ENCODE measurements at places on chromosomes 6 and 20.

GRCh38 chr6:122268394-122268793, 131.1 kb upstream of the HSF2 start:
- no peak for DNase-seq

- DNase-seq = no peak
Measured at GRCh38 chr6:18493382-18493891, 106.3 kb downstream of the RNF144B start.

- DNase-seq = no peak
Measured at GRCh38 chr6:145547594-145548335, 187.6 kb downstream of the EPM2A start.

GRCh38 chr20:25586877-25587276, 1.5 kb upstream of the NINL start:
- no peak for DNase-seq

- DNase-seq = no peak
Measured at GRCh38 chr6:79764747-79765146, 133.6 kb downstream of the SH3BGRL2 start.

GRCh38 chr20:58149437-58150091, 78.9 kb downstream of the ANKRD60 start:
- DNase-seq = no peak

- DNase-seq = no peak
Measured at GRCh38 chr6:46505693-46506512, 14.7 kb upstream of the RCAN2 start.

- DNase-seq = no peak
Measured at GRCh38 chr6:154206996-154207395, 149.6 kb downstream of the IPCEF1 start.

- no peak for DNase-seq
Measured at GRCh38 chr6:25753079-25753478, 1.5 kb upstream of the SLC17A4 start.

- DNase-seq = no peak
Measured at GRCh38 chr6:149216459-149216858, 101.1 kb upstream of the TAB2 start.

DNA sequence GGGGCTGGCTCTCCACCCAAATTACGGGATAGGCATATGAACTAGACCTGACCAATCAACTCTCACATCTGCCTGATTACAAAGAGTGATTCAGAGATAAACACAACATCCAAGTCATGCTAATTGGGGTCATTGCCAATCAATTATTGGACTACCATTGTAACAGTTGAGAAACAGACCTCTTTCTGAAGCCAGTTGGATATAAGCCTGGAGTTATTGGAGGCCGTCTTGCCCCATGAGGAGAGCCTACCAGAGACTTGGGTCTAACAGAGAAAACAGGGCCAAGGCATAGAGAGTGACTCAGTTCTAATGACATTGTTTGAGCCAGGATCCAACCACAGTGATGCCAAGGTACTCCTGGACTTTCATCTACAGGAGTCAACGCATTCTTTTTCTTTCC, 39.4 kb upstream of the HIVEP2 start:
- DNase-seq = no peak

GRCh38 chr6:69865126-69865525, 1.2 kb upstream of the COL19A1 start:
- no peak for DNase-seq

DNA sequence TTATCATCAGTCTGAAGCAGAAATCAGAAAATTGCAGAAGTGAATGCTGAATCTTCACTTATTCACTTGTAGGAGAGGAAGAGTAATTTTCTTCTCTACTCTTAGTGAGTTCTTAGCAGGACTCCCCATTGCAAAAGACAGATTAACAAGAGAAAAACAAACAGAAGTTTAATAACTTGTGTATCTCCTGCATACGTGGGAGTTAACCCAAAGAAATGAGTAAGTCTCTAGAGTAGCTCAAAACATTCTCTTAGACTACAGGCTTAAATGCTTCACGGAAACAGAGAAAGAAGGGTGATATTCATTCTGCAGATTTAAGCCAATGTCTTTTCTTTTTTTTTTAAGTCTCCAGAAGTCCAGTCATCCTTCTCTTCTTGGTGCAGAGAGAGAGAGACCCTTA, 97.9 kb upstream of the TMEM181 start:
- no peak for DNase-seq

- no peak for DNase-seq
Measured at GRCh38 chr6:130699742-130700141, 127.5 kb upstream of the SMLR1 start.

DNA sequence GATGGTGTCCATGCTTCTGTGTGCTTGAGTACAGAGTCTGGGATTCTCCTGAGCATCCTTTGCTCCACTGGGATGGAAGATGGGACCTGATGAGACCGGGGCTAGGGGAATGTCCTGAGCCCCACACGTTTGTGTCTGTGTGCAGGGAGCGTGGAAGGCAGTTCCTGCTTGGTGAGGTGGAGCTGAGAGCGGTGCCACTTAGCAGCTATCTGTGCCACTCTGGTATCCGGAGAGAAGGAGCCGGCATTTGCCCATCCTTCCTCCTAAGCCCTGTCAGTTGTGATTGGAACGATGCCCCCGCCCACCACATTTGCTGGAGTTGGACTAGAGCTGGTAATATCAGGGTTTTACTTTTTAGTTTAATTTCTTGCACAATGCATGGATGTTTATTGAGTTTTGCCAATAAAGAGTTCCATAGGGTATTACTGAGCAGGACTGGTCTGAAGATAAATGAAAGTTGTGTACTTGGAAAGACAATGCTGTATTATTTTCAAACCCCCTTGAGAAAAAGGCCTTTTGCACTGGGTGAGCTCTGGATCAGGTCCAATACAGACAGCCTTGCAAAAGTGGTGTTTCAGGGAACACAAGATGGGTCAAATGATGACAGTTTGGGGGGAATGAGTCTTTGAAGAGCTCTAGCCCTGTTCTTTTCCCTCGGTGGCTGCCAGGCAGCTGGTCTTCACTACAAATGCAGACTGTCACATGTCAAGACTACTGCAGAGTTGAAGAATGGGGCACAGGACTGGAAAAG, 130.8 kb downstream of the SYCP2 start:
- no peak for DNase-seq

DNA sequence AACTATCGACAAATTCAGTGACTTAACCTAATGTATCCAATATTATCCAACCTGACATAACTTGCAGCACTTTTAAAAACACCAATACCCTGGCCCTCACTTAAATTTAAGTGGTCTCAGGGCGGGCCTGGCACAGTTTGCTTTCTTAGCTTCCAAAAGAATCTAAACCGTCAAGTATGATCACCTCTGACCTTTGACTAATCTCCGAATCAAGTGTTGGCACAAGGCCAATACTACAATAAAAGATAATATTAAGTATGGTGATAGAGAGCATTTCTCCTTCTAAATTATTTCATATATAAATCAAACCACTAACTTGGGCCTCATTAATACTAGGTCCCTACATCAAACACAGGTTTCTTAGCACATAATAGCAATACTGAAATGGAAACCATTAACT, 153.0 kb downstream of the PTPRK start:
- no peak for DNase-seq

GRCh38 chr20:61989741-61990140, 75.9 kb downstream of the TAF4 start:
- DNase-seq = no peak

- DNase-seq = no peak
Measured at GRCh38 chr6:12595161-12595811, 121.3 kb upstream of the PHACTR1 start.

DNA sequence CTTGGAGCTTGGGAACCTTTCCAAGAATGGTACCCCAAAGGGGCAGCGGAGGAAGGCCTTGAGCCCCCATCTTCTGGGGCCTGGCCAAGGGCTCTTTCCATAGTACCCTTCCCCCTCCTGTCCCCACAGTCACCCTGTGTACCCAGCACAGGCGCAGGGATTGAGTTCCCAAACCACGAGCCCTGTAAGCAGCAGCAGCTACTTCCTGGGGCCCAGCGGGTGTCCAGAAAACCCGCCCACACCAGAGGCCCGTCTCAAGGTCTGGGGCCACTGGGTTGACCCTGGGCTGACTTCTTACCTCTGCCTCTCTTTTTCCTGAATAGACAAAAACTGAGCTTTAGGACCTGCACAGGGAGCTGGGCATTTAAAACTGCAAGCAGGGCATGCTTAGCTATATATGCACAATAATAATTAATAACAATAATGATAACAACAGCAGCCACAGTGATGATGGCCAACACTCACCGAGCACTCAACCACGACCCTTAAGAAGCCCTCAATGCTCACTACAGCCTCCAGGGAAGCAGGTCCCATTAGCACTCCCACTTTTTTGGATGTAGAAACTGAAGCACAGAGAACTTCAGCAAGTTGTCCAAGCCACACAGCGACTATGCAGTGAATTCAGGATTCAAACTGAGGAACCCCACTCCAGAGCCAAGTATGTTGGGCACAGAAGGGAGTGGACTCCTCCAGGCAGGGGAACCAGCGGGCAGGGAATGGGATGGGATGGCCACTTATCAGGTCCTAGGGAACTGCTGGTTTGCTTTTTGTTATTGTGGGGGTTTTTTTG, 14.5 kb downstream of the NOL4L start:
- DNase-seq = no peak

GRCh38 chr6:166935353-166935752, 21.0 kb downstream of the RNASET2 start:
- DNase-seq = no peak

DNA sequence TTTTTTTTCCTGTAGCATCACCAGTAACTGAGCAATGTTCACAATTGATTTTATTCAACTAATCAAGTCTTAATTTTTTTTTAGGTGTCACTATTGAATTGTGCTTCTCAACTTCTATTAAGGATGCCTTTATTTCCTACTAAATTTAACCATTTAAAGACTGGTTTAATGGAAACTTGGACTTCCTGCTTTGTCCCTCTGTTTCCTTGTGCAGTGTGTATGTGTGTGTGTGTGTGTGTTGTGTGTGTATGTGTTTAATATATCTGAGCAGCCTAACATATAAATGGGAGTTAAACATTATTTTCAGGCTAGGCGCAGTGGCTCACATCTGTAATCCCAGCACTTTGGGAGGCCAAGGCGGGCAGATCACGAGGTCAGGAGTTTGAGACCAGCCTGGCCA, 1.8 kb downstream of the SERPINB6 start:
- no peak for DNase-seq

GRCh38 chr20:36313476-36313875, 7.3 kb downstream of the DLGAP4 start:
- DNase-seq = no peak

GRCh38 chr6:163302747-163303146, 111.8 kb upstream of the QKI start:
- no peak for DNase-seq

DNA sequence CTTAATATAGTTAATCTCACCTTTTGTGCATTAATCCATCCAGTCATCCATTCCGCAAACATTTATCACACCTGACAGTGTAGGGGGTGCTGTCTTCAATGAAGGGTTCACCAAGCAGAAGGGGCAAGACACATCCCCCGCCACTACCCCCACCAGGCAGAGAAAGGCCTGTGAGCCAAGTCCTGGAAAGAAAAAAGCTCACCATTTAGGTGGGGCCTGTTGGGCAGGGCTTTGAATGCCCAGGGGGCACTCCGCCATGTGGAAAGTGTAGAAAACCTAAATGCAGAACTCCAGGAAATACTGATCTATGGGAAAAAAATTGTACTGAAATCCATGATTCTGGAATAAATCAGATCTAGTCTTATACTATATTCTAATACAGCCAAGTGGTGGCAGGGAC, 4.8 kb upstream of the STX16 start:
- no peak for DNase-seq

- no peak for DNase-seq
Measured at GRCh38 chr6:36848658-36849441, 9.6 kb upstream of the CPNE5 start.

GRCh38 chr20:45771182-45771759, 20.4 kb downstream of the WFDC3 start:
- DNase-seq = peak; percentile 80

- DNase-seq = no peak
Measured at GRCh38 chr6:117547688-117548621, 54.4 kb downstream of the GOPC start.

DNA sequence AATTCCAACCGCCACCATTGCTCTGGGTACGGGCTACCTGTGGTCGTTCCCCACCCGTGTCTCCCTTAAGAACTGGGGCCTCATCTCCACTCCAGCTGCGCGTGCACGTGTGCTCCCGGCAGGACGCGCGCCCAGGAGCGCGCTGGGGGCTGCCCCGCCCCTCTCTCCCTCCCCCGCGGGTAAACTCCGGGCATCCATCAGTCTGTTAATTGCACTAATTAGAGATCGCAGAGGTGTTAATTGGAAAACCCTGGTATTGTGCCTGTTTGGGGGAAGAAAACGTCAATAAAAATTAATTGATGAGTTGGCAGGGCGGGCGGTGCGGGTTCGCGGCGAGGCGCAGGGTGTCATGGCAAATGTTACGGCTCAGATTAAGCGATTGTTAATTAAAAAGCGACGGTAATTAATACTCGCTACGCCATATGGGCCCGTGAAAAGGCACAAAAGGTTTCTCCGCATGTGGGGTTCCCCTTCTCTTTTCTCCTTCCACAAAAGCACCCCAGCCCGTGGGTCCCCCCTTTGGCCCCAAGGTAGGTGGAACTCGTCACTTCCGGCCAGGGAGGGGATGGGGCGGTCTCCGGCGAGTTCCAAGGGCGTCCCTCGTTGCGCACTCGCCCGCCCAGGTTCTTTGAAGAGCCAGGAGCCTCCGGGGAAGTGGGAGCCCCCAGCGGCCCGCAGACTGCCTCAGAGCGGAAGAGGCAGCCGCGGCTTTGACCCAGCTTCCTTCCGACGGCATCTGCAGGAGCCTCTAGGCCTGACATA, 14.4 kb downstream of the FOXP4 start:
- no peak for DNase-seq

DNA sequence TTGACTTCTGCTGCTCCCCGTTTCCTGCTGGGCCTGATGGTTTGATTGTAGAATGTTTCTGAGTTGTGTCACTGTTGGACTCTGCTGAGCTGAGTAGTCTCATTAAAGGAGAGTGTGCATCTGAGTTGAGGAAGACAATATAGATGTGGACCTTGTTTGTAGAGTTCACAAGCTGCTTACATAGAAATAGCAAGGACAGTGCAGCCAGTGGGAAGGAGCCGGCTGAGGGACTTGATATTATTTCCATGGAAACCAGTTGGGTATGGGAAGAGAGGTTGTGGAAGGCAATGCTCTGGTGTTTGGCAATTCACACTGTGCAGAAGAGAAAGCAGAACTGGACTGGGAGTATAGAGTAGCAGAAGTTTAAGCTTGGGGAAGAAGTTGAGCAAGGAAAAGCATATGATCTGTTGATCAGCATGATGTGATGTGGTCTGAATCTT, 14.8 kb downstream of the IGF2R start:
- DNase-seq = no peak

- DNase-seq = no peak
Measured at GRCh38 chr6:116392132-116393013, 21.6 kb downstream of the DSE start.

- DNase-seq = no peak
Measured at GRCh38 chr6:165441181-165441580, 131.8 kb upstream of the C6orf118 start.
